ENCODE measurements at places on chromosomes 12 and 14.
A peak's percentile ranks its signal among the peaks of the same experiment; 100 is the strongest.

GRCh38 chr12:25994901-25995625 lies 36.6 kb downstream of the RASSF8 start:
- DNase-seq, result no peak

- DNase-seq, result no peak
These were observed 71.6 kb upstream of the STXBP6 start for GRCh38 chr14:25121337-25122129.

DNA sequence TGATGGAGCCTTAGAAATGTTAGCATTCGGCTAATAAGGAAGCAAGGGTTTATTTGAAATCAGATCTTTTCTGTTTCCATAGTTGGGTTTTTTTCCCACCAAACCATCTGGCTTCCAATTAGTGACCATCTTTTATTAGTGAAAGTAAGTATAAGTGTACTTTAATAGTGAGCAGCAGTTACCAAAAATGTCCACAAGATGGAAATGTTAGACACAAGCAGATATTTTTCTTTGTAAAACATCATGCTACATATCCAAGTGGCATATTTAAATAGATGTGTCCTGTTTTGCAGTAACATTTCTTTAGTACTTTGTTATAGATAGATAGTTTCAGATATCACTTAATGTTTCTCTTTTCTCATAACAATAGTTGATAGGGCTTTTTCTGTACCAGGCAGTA lies 28.8 kb downstream of the YEATS4 start:
- no peak for DNase-seq

DNA sequence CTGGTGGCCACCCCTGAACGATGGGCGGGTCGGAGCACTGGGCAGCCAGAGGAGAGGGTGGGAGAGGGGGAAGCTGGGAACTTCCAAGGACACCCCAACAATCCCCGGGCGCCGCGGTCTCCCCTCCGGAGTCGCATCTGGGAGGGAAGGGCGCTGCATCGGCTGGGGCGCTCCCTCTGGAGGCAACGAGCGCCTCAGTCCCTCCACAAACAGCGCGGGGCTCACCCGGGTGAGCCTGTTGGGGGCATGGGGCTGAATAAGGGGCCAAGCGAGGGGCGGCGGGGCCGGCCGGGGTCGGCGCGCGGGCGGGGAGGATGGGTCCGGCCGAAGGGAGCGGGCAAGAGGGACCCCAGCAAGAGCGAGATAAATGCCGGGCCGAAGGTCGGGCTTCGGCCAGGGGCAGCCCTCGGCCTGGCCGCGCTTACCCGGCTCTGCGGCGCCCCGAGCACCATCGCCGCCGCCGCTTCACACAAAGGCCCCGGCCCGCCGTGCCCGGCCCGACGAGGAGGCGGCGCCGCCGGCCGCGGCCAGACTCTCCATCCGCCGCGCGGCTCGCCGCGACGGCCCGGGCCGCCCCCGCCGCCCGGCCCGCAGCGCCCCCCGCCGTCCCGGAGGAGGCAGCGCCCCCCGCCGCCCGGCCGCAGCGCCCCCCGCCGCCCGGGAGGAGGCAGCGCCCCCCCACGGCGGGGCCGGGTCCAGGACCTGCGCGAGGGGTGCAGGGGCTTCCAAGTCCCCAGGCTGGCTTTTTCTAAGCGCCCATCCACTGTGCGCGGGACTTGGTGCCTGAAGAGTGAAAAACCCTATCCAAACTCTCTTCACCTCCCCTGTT lies at the start of gene ZBTB39:
TSS of gene ZBTB39 (minus strand) at position 567 of the 829 bp plus-strand sequence. CDS start 1,629 bp downstream, outside the sequence.
- DNase-seq, result peak; percentile 40

GRCh38 chr12:123253641-123254459 lies 17.8 kb downstream of the CDK2AP1 start:
- DNase-seq, result no peak

DNA sequence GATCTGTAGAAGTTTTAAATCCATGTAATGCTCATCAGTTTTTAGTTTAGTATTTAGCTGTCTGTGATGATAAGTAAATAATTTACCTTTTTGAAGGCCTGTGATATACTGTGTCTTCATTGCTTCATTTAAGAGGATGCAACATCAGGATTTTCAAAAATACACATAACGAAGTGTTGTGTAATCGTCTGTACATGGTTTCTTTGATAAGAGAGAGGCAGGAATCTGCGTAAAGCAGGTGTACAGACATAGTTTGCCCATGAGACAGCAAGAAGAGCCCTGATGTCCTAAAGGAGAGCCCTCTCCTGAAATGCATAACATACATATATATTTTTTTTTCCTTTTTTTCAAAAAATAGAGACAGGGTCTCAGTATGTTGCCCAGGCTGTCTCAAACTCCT lies 44.8 kb downstream of the RASSF3 start:
- no peak for DNase-seq

DNA sequence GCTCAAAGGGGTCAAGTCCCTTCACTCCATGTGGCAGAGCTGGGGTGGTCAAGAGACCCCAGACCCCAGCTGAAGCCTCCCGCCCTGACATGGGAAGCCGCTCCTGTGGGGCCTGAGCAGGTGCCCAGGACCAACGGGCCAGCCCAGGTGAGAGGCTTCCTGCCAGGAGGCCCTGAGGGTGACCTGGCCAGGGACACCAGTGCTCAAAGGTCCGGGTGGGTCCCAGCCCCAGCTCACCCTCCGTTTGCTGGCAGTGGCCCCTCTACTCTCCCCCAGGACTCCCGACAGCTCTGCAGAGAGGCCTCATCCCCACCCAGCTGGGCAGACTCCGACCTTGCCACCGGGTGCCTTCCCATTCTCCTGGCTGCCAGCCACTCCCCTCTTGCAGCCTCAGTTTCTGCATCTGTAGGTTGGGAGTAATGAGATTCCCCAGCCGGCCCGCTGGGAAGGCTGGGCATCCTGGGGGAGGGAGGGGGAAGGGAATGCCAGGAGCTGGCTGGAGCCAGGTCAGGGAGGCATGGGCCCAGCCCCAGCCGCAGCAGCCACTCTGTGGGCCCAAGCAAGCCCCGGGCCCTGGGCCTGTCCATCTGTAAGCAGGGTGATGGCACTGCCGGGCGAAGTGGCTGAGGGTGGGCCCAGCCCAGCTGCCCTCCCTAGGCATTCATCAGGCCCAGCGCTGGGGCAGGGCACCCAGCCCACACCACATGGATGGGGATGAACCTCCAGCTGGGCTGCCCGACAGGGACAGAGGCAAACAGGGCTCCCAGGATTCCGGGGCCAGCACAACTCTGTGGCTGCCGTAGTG lies 10.3 kb upstream of the INF2 start:
- DNase-seq, result no peak

- DNase-seq, result no peak
These were observed 201.6 kb upstream of the NUDT4 start for GRCh38 chr12:93176165-93176564.

- no peak for DNase-seq
These were observed 50.4 kb upstream of the OVCH1 start for GRCh38 chr12:29547864-29548263.

DNA sequence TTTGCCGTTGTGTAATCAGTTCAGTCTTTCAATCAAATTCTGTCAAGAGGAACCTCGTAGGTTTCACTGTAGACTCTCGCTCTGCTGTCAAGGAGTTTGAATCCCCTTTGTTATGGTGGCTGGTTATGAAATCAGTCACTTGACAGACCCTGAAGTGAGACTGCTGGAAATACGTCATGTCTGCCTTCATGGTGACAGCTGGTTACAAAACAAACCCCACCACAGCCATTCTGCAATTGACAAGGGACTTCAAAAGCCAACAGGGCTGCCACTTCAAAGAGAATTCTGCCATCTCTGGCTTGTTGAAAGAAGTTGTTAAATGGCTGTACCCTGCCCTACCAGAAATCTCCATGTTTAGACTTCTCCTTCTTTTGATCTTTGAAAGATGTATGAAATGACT lies 286.9 kb downstream of the ERC1 start:
- no peak for DNase-seq

DNA sequence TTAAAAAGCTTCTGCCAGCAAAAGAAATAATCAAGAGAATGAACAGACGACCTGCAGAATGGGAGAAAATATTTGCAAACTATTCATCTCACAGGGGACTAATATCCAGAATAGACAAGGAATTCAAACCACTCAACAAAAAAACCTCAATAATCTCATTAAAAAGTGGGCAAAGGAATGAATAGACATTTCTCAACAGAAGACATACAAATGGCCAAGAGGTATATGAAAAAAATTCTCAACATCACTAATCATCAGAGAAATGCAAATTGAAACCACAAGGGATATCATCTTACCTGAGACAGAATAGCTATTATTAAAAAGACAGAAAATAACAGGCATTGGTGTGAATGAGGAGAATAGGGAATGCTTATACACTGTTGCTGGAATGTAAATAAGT lies 270.0 kb downstream of the DACT1 start:
- DNase-seq, result no peak

DNA sequence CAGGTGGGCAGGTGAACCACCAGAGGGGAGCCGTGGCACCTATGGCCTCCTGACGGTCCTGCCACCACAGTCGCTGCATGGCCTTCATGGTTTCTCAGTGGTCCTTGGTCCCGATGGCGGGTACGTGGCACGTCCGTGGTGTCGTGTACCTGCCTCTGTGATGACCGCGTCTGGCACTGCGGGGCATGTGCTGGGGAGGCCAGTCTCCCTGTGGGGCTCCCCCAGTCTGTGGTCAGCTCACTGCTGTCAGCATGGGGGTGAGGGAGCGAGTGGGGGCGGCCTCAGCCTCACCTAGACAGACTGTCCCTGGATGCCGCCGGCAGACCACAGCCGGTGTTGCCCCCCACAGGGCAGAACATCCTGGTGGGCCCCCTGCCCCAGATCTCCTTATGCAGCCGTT lies 267.2 kb downstream of the SEC23A start:
- DNase-seq, result no peak

DNA sequence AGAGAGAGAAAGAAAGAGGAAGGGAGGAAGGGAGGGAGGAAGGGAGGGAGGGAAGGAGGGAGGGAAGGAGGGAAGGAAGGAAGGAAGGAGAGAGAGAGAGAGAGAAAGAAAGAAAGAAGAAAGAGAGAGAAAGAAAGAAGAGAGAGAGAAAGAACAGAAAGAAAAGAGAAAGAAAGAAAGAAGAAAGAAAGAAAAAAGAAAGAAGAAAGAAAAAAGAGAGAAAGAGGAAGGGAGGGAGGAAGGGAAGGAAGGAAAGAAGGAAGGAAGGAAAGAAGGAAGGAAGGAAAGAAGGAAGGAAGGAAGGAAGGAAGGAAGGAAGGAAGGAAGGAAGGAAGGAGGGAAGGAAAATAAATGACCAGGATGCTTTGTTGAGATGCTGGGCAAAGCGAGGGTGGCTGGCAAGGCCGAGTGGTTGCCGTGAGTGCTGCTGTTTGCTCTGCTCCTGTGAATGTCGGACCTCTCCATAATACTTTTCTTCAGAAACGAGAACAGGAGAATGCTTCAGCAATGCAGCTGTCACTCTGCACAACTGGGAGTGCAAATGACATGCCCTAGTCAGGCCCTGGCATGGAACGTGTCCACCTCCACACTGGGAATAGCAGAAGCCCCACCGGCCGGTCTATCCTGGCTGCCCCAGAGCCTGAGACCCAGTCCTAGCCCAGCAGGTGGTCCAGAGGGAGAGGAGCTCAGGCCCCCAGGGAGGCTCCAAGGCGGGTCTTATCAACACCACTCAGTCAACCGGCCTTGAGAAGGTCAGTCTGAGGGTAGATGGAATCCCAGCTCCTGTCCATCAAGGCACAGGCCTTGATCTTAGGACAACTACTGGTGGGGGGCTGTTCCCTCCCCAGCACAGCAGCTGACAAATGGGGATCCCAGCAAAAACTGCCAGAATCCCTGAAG lies 25.1 kb upstream of the EIF5 start:
- DNase-seq, result no peak

DNA sequence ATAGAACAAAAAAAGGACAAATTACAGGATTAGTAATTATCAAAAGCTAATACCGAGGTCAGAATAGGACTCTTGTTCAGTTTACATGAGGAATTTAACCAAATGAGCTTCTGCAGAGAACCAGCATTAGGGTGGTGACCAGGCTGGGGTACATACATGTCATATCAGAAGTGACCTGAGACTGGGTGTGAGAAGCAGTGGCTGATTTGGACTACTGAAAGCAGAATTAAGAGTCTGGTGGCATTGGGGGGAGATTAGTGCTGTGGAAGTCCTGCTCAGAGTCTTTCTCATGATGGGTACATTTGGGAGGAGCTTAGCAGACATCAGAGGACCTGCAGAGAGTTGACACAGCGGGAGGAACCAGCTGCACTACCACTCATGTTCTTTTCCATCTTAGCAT lies 21.7 kb downstream of the TRAF3 start:
- no peak for DNase-seq

DNA sequence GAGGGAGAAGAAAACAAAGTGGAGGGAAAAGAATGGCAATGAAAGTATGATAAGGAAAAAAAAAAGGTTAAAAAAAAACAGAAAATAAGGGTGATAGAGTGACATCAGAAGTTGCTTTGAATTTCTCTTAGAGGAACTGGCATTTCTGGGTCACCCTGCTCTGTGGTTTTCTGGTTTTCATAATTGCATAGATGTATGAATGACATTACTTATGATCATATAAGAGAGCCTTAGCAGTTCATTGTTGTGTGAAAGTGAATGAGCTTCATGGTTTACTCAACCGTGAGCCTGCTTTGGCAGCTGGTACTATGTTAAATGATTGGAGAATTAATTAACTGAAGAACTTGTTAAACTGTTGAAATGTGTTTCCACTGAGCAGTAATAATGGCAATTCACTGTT lies 336.4 kb upstream of the FBXO33 start:
- no peak for DNase-seq

DNA sequence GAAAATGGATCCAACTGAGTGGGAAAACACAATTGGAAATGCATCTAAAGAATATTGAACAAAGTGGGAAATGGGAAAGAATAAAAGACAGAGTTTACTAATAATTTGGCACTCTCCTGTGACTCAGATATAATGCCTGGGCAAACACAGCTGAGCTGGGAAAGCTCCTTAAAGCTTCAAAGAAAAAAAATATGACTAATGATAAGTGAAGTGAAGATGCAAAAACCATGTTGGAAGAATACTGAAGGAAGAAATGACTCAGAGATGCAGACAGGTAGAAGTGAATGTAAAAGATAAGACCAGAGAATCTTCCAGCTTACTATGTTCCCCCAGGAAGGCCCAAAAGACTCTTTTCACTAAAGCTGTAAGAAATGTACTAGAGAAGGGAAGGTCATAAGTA lies 62.4 kb upstream of the FOXG1 start:
- no peak for DNase-seq
